Cerebellar nuclear complex (tissue), 1 donor: ENCODE measurements at places on chromosomes 4 and X.

DNA sequence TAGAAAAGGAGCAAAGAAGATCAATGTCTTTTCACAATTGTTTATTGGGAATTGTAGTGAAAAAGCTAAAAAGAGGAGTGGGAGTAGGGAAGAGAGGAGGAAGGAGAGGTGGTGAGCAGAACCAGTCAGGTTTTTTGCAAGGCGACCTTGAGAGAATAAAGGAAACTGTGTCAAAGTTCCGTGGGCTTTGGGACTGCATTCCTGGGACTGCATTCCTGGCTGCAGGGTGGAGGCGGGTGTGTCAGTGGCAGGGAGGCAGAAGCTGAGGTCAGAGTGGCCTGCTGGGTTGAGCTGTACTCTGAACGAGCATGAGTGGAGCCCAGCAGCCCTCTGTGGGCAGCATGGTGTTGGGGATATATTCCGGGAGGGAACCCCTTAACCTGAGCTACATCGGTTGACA lies 66.8 kb upstream of the UCP1 start:
- no peak for DNase-seq

DNA sequence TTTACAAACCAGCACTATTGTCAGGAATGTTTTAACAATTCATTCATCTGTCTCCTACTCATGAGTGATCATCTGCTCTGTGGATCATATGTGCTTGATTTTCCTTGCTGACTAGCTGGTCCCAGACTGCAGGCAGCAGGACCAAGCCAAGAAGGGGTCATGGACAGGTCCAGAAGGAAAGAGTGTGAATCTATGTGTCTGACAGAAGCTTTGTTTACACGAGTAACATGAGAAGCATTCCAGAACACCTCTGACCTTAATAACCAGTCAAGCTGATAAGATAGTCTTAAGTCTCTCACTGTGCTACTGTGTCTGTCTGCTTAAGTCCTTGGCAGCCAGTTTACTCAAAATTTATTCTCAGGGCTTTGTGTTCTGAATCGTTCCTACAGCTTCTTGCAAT lies 39.0 kb downstream of the GUCY1A1 start:
- DNase-seq = no peak

- DNase-seq = no peak
Measured at GRCh38 chrX:14504960-14505538, 24.3 kb upstream of the GLRA2 start.

DNA sequence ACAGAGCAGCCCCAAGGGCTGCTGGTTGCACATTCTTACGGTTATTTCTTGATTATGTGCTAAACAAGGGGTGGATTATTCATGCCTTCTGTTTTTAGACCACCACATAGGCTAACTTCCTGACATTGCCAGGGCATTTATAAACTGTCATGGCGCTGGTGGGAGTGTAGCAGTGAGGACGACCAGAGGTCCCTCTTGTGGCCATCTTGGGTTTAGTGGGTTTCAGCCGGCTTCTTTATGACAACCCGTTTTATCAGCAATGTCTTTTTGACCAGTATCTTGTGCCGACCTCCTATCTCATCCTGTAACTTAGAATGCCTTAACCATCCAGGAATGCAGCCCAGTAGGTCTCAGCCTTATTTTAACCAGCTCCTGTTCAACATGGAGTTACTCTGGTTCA lies 212.4 kb upstream of the GRID2 start:
- DNase-seq = no peak
